ENCODE measurements at places on chromosomes 7 and 10.

DNA sequence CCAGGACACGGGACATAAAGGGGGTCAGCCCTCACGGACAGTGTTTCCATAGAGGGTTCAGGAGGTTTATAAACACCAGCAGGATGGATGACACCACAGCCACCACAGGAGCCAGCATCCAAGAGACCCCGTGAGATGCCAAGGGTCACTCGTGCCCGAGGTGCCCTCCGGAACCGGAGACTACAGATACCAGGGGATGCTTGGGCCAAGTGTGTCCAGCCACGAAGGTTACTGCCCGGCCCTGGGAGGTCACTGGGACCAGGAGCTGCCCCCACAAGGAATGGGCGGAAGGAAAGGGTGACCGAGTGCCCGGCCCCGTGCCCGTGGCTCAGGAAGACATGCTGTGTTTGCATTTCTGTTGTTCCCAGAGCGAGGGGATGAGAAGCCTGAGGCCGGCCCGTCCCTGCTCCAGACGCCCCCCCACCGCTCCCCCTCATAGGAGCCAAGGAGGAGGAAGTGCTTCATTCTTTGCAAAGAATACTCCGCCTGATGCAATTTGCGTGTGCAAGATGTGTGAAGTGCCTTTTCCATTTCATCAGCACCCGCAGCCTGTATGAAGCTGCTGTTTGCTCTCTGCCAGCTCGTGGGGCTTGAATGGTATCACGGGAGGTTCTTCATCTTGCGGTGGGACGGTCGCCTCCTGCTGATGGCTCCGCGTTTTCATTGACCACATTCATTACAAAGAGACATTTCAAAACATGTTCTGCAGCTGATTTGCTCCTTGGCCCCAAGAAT, 176.4 kb downstream of the ELFN1 start:
- no peak for DNase-seq

DNA sequence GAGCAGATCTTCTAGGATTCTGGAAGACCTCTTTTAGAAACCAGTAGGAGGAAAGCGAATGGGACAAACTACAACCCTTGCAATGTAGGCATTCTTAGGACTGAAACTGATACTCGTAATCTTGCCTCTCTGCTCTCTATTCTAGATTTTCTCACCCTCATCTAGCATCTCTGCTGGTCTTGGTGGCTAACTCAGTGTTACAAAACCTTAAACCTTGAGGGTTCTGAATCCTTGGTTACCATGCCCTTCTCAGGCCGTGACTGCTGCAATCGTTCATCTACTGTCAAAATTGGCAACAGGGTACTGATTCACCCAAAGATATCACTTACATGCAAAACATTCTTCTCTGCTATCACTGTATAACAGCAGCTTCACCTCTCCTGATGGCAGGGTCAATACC, 55.2 kb downstream of the SAMD9 start:
- no peak for DNase-seq

DNA sequence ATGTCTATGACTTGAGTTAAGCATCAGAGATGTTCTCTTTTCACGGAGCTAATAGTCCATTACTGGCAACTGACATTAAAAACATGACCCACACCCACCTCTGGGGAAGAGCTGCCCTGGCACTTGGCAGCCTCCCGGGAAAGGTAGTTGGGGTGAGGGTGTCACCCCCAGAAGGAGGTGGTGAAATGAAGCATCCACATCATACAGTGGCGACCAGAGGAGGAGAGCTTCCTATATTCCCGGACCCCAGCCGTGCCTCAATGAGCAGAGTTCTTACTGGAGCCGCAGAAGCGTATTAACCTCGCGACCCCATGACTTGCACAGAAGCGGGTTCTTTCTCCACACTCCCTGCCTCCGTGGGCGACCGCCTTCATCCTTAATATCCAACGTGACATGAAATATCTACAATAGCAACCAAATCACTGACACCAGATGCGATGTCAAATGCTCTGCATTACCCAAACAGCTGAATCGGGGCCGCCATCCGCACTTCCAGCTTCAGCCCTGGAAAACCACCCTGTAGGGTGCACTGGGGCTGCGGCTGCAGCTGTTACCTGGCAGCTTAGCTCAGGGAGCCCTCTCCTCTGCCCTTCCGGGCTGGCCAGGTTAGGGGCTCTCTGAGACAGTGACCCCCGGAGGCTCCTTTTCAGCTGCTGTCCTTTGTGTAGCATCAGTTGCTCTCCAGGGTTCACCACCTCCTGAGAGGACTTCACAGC, 103.1 kb upstream of the PARD3 start:
- DNase-seq, result no peak

GRCh38 chr7:142389544-142389943, 131.7 kb upstream of the PRSS58 start:
- DNase-seq, result no peak

DNA sequence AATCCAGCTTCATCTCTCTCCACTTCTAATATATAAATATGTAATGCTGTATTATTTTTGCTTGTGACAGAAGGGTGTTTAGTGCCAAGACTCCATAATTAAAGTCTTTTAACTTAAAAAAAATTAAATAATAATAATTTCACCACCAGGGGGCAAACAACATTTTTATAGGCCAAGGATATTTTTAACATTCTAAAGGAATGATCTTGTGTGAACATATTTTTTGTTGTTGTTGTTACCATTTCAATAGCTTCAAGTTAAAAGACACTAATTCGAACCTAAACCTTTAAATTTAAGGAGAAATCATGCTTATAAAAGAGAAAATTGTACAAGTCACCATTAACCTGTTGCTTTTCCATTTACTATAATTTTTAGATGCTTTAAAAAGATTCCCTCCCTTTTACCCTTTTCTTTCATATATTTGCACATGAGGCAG, 7.5 kb upstream of the DNAJC1 start:
- DNase-seq, result peak; percentile 27

Measured in AG10803 (cell line).